Fibroblast of villous mesenchyme (primary cell): ENCODE measurements at places on chromosomes 11 and 22. TPM values are rescaled to one million over a fixed set of nuclear protein-coding genes. Genes with fewer than 3 reads are reported as not detected.
A peak's percentile ranks its signal among the peaks of the same experiment; 100 is the strongest.

GRCh38 chr11:62449451-62449851 lies 30.6 kb downstream of the SCGB1A1 start:
- no peak for DNase-seq

The GSC2 gene
- total RNA-seq, result not detected in 2 replicates

The SPTBN2 gene
- under 0.01 and 1.3 TPM in 2 replicates for total RNA-seq

The SYT7 gene
- total RNA-seq, result 0.43 and 2.6 TPM in 2 replicates

DNA sequence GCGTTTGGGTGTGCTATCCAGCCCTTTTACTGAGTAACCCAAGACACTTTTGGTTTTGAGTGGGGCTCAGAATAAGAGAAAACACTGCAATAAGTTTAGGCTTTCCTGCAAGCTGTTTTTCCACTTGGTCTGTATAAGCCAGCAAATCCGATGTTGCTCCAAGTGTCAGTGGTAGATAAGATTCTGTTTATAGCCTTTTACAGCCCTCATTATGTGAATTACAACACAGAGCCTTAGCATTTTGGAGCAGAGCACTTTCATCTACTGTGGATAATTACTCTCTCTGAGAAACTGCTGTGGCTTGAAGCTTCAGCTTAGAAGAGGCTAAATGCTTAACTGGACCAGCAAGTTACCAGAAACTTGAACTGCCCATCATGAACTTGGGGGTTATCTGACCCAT lies 601.1 kb downstream of the JRKL start:
- no peak for DNase-seq

GRCh38 chr11:19946681-19947080 lies 213.6 kb downstream of the DBX1 start:
- DNase-seq, result no peak

DNA sequence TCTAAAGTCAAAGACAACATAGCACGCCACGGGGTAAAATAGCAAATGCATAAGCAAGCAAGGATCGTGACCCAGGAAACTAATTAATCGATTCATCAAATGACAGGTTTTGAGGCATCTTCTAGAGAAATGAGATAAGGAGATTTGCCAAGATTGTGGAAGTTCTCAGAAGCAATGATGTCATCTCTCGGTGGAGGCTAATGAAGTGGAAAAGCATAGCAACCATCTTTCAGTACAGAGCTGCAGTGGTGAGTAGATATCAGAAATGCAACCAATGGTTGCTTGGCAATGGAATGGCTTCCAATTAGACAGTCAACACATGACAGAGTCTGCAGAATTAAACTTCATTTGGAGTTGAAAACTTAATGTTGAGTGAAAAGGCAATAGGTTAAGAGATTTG lies 116.0 kb downstream of the KIRREL3 start:
- DNase-seq, result no peak

The CCDC89 gene
- total RNA-seq, result 2.6 and 3.9 TPM in 2 replicates

The NDUFS8 gene
- total RNA-seq, result 85.9 and 128 TPM in 2 replicates

- no peak for DNase-seq
These were observed 1.7 kb downstream of the SEZ6L start for GRCh38 chr22:26170795-26171580.

- no peak for DNase-seq
These were observed 9.9 kb downstream of the SLC43A3 start for GRCh38 chr11:57417056-57417455.

GRCh38 chr11:33542921-33543320 lies 157.7 kb downstream of the C11orf91 start:
- peak; percentile 57 for DNase-seq

DNA sequence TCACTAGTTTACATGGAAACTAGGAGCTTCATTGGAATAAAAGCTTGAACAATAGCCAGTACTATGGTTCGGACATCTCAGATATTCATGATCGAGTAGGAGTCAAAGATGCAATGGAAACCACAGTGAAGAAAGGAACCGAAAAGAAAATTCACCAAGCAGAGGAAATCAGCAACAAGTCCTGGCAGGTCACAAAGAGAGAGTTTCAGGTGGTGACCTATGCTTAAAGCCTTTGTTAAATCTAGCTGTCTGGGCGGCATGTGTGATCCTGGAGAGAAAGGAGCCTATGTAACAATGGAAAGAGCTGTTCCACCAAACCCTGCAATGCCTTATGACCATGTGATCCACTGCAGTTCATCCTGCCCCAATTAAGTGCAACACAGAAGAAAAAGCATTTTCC lies 68.9 kb upstream of the POU2AF2 start:
- no peak for DNase-seq
